ENCODE measurements at places on chromosomes 11 and 22.

DNA sequence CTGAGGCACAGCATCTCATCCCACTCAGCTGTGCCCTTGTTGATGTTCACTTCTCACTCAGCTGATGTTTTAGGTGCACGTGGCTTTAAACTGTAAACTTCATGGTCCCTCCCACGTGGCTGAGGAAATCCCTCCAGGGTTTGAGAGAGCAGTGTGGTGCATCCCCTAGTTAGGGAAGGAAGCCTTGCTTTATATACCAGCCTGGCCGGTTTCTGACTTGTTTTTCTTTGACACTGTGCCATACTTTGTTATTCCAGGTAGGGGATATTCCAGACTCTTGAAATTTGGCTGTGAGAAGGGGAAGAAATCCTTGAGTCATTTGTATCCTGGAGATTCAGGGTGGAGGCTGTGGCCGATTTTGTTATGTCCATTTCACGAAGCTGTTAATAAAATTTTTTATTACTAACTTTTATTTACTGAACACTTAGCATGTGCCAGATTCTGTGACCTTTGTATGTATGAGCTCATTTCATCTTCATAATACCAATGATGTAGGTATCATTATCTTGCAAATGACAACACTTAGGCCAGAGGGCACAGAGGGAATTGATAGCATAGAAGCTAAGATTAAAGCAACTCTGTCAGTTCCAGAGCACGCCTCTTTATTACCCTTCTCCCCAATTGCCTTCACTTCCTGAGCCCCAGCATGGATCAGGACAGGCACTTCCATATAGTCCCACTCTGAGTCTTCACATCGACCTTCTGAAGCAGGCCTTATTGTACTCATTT, 116.6 kb downstream of the NAV2 start:
- no peak for DNase-seq

GRCh38 chr11:15903246-15903645, 453.1 kb downstream of the SOX6 start:
- no peak for DNase-seq

- no peak for DNase-seq
Observed at GRCh38 chr11:70112017-70112434, 33.9 kb downstream of the ANO1 start.

DNA sequence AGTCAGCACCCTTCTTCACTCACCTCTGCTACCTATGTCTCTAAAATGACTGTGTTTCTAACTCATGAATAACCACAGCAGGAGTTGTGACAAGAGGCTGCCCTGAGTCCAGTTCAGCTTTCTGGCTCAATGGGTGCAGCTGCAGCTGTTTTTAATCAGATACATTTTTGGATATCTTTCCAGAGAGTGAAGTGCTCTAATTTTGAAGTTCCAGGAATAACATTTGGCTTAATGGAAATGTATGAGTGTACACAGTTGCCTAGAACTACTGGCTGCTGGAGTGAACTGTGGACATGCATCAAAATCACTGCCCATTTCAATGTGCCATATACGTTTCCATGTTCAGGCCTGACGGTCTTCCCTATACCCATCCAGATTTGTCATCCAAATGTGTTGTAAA, 769.5 kb upstream of the ANO3 start:
- DNase-seq, result no peak

DNA sequence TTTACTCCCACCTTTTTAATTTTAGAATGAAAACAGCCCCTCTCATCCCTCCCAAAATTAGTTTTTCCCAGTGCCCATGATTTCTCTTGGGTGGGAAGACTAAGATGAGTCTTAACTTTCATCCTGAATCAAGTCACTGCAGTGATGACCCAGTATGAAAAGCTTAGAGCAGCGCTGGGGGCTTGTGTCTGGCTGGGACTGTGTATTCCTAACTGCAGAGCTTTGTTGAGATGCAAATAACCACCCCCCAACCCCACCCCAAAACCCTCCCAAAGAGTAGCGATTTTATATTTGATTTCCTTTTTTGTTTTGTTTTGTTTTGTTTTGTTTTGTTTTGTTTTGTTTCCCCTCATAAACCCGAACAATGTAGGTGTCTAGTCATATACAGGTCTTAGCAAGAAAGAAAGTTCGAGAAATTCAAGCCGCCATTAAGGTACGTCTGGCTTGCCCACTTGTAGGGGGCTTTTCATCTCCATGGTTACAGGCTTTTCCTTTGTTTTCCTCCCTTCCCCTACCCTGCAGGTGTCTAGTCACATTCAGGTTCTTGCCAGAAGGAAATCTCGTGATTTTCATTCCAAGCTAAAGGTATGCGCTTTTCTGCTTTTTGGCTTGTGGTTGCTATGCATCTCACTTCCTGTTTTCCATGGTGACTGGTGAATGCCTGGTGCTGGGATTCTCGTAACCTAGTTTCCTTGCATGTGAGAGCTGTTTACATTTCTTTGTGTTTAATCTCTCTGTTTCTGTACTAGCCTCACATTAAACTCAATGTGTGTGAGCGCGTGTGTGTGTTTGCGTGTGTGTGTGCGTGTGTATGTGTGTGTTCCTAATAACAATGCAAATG, 144.6 kb upstream of the RASSF10 start:
- peak; percentile 61 for DNase-seq

DNA sequence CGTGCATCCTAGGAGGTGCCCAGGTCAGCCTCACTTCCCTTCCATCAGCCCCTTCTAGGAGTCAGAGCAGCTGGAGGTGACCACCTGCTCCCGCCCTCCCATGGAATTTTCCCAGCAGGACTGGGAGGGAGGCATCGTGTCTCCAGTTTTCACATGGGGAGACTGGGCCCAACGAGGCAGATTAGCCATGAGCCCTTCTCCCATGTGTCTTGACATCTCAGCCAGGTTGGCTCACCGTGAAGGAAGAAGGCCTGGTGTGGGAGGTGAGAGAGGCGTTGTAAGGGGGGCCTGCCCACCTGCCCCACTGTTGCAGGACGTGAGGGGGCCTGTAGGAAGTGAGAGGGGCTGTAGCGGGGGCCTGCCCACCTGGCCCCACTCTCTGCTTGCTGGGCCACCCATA, 1521.4 kb downstream of the BRD1 start:
- no peak for DNase-seq

DNA sequence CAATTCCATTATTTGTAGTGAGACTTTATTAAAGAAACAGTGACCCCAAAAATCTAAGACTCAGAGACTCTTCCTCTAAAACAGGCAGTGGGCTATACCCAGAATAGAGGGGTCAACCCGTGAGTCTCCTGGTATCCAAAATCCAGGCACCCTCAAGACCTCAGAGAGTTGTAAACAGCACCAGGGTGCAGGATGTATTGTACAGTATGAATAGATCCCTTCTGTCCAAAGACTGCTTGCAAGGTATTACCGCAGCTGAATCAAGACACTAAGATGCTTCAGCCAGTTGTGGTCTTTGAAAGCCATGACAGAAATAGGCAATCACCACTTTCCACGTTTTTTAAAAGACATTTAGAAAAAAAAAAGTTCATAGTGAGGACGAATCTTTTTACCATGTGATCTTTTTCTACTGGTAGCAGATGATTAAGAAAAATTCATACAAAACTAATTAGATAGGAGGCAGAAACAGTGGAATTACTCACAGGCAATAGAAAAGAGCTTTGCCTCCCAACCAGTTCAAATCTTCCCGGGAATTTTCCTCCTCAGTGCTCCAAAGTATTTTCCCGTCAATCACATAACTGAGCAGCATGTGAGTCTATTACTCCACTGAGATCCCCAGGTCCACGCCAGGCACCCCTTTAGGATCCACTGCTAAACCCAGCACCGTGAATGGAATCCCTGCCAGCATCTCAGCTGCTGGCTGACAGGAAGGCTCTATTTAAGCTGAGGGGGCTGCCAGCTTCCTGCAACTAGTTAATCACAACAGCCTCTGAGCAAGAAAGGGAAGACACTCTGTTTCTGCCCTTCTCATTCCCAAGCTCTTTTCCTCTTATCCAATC, 113.1 kb downstream of the ETS1 start:
- no peak for DNase-seq

DNA sequence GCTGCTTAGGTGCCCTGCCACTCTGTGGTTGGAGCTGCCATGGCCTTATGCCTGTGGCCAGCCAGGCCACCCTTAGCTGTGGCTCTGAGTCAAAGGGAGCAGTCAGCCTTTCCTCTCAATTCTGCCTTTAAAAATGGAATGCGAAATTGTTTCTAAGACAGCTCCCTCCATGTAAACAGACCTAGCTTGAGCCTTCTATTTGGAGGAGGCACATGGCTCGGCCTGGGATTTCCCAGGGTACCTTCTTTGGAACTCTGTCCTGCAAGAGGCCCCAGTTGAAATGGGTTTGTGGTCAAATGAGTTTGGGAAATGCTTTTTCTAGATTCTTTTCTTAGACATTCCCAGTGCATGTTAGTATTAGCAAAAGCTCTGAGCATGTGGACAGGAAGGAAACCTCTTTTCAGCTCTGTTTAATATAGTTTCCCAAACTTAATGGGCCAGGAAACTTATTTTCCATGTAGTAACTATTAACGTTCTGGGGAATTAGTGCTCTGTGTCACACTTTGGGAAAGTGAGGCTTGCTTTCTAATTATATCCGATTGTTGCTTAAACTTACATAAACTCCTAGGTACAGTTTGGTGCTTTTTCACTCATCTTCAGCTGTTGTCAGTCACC, 7.8 kb downstream of the PHOX2A start:
- no peak for DNase-seq

- DNase-seq, result peak; percentile 96
Observed at GRCh38 chr22:36329254-36330078, 58.3 kb downstream of the MYH9 start.

- peak; percentile 10 for DNase-seq
Observed at GRCh38 chr11:73907191-73907590, 30.4 kb downstream of the PAAF1 start.

- DNase-seq, result no peak
Observed at GRCh38 chr11:1672613-1673350, 24.2 kb upstream of the KRTAP5-6 start.

DNA sequence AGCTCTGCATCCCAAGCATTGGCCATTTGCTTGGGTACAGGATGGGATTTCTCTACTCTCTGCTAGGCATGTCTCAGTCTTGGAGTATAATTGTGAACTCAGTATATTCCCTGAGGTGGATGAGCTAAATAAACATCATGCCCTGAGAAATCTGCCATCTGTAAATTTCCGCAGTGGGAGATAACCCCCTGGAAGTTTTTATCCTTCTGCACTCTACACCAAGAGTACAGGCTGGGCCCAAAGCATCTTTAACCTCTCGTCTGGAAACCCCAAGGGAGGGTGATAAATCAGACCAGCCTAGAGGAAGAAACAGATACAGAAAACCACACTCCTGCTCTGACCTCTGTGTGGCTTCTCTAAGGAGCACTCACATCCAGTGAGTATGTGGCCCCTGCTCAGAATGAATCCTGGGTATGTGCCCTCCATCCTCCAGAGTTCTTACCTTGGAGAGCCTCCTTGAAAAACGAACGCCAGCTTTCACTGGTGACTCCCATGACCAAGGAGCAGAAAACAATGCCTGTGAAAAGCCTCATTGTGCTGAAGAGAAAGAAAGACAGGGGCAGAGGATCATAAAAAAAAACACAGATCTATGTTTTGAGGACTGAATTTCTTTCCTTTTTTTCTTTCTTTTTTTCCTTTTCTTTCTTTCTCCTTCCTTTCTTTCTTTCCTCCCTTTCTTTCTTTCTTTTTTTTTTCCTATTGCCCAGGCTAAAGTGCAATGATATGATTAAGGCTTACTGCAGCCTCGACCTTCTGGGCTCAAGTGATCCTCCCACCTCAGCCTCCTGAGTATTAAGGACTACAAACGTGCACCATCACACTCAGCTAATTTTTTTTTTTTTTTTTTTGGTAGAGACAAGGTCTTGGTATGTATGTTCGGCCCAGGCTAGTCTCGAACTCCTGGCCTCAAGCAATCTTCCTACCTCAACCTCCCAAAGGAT, 938 bp downstream of the SAA4 start:
- DNase-seq, result no peak

DNA sequence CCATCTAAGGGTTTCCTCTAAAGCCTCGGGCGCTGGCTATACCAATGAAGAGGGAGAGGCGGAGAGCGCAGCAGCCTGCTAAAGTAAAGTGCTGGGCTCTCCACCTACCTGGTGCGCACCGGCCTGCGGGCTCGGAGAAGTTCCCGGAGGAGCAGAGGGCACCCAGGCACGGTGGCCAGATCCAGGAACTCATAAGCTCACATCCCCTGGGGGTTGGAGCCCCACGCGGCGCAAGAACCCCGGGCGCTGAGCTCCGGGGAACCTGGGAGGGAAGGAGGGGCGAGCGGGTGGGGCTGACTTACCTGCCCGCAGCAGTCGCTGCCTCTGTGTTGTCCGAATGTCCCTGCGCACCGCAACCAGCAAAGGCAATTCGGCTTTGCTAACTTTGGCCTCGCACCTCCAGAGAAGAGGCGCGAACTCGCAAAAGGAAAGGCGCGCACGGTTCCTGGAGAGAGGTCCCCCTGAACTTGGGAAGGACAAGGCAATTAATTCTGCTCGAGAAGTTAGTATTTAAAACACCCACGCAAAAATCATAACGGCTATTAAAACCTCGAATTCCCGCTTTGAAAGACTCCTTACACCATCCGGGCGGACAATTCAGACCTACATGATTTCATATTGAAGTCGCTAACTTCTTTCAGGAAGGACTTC, 127.6 kb upstream of the C11orf58 start:
- no peak for DNase-seq

- DNase-seq, result no peak
Observed at GRCh38 chr11:115180272-115180671, 323.9 kb downstream of the CADM1 start.

DNA sequence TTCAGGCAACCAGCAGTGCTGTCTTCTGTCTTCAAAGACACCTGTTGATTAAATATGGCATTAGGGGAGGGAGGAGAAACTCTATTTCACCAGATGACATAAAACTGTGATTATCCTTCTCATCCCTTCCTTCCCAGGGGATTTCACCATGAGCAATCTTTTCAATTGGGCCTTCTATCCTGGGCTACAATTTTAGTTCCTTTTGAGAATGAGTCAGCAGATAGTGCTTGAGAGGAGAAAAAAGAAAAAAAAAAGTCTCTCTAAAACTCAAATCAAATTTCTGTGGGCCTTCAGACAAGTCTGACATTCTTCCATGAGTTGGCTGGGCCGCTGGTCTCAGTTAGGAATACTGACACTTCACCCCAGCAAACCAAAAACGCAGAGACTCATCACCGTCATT, 7.2 kb downstream of the FLI1 start:
- DNase-seq, result no peak

DNA sequence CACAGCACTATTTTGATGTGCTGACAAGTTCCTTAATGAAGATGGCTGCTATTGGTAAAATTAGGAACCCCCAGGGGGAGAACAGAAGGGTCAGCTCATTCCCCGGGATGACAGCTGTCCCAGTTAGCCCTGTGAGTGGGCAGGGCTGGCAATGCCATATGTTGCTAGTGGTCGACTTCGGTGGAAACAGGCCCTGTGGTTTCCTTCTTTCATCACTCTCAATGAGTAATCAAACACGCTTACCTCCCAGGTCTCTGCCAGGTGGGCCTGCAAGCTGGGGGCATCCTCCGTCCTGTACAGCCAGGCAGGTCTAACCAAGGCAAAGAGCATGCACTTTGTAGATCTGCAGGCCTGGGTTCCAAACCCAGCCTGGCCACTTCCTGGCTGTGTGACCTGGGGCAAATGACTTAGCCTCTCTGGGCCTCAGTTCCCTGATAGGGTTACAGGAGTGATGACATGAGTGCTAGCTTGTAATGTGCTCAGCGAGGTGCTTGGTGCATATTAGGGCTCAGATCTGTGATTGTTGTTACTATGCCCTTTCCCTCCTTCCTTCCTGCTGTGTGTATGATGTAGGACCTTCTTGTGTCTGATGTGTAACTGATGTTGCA, 85.2 kb downstream of the TSPAN18 start:
- no peak for DNase-seq
